ENCODE measurements at places on chromosomes 13 and 19.
A peak's percentile ranks its signal among the peaks of the same experiment; 100 is the strongest.

GRCh38 chr13:93368718-93369117, 142.1 kb downstream of the GPC6 start:
- no peak for DNase-seq

- peak; percentile 38 for DNase-seq
Observed at GRCh38 chr19:2543463-2544442, 67.8 kb downstream of the GADD45B start.

DNA sequence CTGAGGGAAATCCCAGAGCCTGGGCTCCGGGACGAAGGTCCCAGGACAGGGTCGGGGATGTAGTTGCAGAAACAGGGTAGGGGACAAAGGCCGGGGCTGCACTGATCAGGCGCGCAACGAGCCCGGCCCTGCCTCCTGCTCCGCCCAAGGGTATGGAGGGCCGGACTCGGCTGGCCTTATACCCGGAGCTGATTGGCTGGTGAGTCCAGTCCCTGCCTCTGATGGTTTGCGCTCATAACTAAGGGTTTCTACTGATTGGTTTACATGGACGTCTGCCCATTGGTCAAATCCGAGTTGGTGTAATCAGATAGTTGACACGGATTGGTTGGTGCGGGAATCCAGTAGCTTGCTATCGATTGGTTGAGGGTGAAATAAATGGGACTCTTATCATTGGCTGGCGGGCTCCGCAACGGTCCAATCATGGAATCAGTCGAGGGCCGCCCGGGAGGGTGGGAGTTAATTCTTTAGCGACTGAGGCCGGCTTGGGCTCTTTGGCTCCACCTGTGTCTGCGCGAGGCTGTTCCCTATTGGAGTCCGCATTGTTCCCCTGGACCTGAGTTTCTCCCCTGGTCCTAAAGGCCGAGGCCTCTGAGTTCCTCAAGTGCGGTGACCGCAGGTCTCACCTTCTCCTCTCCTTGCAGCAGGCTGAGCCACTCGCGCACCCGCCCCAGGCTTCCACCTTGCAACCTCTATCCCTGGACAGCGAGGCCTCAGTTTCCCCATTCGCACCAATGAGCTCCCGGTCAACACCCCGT, 570 bp upstream of the MPND start:
- DNase-seq, result peak; percentile 77

DNA sequence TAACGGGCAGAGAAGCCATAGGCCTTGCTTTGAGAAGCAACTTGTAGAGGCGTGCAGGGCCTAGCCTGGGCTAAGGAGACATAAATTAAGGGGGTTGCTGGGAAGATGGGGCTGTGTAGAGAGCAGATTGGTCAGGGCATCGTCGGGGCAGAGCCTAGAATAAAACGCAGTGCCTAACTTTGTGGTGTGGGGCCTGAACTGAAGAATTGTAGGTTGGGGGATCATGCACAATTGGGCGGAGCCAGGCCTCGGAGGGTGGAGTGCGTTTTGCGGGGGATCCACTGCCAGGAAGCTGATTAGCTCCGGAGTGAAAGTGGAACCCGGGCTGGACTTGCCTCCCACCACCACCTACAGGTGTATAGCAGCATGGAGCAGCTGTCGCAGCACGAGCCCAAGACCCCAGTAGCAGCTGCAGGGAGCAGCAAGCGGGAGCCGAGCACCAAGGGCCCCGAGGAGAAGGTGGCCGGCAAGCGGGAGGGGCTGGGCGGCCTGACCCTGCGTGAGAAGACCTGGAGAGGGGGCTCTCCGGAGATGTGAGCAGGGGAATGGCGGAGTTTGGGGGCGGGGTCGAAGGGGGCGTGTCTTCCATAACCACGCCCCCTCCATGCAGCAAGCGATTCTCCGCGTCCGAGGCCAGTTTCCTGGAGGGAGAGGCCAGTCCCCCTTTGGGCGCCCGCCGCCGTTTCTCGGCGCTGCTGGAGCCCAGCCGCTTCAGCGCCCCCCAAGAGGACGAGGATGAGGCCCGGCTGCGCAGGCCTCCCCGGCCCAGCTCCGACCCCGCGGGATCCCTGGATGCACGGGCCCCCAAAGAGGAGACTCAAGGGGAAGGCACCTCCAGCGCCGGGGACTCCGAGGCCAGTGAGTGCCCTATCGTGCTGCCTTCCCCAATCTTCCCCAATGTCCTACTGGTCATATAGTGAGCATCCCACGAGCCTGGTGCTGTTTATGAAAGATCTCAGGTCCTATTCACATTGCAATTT, 13.8 kb downstream of the DNASE2 start:
- peak; percentile 52 for DNase-seq

- DNase-seq, result no peak
Observed at GRCh38 chr19:1649706-1650649, 2.4 kb downstream of the TCF3 start.

DNA sequence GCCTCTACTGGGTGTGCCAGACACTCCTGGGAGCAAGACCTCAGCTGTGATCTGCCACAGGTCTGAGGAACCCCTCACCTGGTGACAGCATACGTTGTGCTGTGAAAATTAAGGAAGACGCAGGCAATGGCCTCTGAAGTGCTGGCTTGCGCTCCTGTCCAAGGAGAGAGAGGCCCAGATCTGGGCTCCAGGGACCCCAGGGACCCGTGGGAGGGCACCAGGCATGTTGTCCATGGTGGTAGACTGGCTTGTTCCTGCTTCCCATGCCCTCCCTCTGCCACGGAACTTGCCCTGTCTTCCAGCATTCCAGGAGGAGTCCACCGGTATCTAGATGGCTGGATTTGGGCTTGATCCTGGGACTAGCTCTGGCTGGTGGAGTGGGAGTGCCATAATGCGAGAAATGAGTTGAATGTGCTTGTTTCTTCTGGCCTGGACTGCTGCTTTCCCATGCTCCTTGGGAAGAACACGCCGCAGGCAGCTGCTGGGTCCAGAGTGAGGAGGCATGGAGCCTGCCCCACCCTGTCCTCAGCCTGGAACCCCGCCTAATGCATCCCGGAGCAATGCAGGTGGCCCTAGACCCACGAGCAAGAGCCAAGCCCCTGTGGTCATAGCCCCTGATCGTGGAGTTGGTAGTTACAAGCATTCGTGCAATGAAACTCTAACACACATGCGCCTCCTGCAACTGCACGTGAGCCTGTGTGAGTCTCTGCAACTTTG, 190.2 kb downstream of the TEX29 start:
- DNase-seq, result no peak

DNA sequence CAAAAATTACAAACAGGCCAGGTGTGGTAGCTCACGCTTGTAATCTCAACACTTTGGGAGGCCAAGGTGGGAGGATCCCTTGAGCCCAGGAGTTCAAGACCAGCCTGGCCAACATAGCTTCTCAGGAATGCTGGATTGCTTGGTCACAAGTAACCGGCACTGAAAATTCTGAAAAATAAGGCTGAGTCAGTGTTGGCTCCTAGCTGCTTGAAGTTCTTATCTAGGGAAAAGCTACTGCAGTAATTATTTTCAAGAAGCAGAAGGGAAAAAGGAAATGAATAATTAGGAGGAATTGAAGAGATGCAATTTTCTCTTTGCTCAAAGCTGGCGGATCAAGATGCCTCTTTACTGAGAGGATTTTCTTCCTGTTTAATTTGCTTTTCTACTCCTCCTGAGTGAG, 75.0 kb upstream of the GTF3A start:
- DNase-seq, result no peak

- no peak for DNase-seq
Observed at GRCh38 chr19:1206864-1207450, 1.4 kb downstream of the STK11 start.

GRCh38 chr19:7385062-7385461, 36.3 kb downstream of the ARHGEF18 start:
- no peak for DNase-seq

GRCh38 chr19:16532440-16533234, 9.6 kb downstream of the CHERP start:
- no peak for DNase-seq

- no peak for DNase-seq
Observed at GRCh38 chr13:110221406-110222117, 85.4 kb downstream of the COL4A1 start.

- no peak for DNase-seq
Observed at GRCh38 chr13:114078461-114079451, 53.7 kb downstream of the RASA3 start.

- no peak for DNase-seq
Observed at GRCh38 chr19:46408664-46409039, 4.7 kb downstream of the CCDC8 start.

DNA sequence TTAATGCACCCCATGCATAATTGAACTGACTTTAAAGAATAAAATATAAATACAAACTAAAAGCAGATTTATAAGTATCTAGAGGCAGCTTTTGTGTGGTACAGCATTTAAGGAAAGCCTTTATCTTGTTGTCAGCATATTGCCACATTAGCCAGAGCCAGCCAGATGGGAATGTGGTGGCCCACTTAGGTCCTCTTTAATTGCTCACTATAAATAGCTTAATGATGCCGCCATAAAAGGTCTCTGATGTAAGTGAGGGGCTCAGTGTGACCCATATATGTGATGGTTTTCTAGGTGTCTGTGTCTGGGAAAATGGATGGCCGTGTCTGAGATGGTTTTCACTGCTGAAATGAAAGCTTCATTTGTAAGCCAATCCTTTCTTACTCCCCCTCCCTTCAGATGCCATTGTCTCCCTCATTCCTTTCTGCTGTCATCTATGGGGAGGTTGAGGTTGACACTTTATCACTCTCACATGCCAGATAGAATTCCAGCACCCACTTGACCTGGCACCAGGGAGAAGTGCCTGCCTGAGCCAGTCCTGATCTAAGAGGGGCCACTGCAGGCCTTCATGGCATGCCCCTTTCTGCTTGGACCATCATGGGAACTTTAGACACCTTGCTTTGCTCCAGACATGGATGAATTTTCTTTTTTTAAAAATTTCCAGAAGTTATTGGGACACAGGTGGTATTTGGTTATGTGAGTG, 135.3 kb downstream of the MTUS2 start:
- no peak for DNase-seq

- no peak for DNase-seq
Observed at GRCh38 chr13:26465514-26465913, 92.0 kb upstream of the WASF3 start.
